ENCODE measurements at places on chromosomes 1 and 21. TPM values are rescaled to one million over a fixed set of nuclear protein-coding genes. Genes with fewer than 3 reads are reported as not detected.

- DNase-seq = no peak
Observed at GRCh38 chr1:79817031-79817560, 810.6 kb upstream of the ADGRL4 start.

DNA sequence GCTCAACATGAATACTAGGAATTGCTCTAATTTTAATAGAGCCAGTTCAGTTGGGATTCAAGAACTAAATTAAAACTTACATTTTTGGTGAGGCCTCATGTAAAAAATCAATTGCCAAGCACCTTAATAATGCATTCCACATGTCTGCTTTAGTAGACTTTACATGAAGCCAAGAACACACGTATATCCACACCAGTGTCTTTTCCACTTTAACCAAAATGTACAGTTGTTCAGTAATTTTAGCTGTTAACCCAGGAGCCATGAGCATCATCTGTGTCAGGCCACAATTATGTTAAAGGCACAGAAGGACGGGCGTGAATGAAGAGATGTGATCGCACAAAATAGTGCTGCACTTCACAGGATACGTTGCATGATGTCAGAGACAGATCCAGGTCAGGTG lies 136.7 kb downstream of the TLR5 start:
- no peak for DNase-seq

DNA sequence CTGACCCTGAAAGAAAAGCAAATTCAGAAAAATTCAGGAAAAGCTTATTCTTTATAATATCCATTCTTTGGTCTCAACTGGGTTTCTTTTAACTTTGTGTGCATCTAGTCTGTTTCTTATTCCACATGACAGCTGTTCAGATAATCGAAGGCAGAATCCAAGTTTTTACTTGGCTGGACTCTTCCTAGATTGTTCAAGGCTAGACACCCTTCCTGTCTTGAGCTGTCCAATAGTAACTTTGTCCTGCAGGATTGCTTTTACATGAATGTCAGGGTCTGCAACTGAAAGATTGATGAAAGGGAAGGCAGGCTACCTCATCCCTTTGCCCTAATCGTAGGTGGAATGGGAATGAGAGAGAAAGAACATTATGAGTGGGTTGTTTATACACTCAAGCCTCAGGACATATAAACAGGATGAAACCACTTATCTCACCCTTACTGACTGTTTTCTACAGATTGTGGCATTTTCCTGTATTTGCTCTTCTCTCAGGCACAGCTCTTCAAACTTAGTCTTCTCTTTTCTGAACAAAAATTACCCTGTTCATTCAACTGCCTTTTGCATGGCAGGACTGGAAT lies 76.9 kb downstream of the LEPR start:
- no peak for DNase-seq

GRCh38 chr1:210490781-210491180 lies 162.1 kb downstream of the HHAT start:
- DNase-seq = no peak

DNA sequence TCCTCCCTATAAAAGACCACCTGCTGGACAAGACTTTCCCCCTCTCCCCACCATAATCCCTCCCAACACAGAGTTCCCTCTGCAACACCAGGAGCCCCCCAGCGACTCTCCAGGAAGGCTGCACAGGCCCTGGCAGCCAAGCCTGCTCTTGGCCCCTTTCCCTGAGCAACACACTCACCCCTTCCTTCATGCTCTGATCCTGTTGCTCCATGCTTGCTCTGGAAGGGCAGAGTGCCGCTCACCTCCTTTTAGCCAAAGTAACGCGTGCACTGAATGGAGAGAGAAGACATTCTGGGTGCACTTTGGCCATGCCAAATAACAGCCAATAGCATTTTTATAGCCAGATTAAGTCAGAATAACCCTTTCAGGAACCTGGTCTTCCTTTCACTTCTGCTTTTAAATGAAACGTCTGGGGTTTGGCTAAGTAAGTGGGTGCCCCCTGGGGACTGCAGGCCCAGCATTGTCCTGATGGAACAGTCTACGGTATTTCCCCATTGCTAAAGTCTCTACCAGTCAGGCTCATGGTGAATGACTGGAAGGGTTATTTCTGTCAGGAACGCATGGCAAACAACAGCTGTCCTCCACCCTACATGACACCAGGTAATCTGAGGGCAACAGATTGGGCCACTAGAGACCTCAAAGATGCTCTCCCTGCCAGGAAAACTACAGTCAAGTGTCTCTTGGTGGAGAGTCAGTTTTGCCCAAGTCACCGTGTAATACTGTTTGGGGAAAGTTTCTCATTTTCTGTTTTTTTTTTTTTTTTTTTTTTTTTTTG lies at the start of gene SLC2A5:
Gene SLC2A5, minus strand, starts transcription at position 310 of the 775 bp plus-strand sequence. Its CDS starts 99 bp downstream, at position 211.
- DNase-seq = no peak

DNA sequence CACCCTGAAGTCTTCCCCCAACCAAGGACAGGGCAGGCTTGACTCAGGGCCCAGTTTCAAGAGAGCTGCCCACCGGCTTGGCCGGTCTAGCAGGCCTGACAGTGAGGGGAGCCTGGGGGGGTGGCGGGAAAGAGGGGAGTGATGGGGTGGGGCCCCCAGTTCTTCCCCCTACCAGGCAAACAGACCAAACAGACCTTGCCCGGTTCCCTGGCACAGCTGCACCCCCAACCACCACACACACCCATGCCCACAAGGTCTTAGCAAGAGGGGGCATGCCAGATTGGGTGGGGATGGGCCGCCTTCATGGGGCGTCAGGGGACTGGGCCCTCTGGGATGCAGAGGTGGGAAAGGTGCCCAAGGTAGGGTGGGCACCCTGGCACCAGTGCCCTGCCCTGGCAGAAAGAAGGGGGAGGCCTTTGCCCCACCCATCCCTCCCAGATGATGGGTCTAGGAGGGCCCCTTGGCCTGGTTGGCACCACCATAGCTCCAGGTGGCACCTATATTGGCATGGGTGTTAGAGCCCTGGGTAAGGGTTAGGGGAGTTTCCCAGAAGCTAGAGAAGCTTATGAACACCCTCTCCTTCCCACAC lies 8.9 kb downstream of the ZBTB7B start:
- no peak for DNase-seq

DNA sequence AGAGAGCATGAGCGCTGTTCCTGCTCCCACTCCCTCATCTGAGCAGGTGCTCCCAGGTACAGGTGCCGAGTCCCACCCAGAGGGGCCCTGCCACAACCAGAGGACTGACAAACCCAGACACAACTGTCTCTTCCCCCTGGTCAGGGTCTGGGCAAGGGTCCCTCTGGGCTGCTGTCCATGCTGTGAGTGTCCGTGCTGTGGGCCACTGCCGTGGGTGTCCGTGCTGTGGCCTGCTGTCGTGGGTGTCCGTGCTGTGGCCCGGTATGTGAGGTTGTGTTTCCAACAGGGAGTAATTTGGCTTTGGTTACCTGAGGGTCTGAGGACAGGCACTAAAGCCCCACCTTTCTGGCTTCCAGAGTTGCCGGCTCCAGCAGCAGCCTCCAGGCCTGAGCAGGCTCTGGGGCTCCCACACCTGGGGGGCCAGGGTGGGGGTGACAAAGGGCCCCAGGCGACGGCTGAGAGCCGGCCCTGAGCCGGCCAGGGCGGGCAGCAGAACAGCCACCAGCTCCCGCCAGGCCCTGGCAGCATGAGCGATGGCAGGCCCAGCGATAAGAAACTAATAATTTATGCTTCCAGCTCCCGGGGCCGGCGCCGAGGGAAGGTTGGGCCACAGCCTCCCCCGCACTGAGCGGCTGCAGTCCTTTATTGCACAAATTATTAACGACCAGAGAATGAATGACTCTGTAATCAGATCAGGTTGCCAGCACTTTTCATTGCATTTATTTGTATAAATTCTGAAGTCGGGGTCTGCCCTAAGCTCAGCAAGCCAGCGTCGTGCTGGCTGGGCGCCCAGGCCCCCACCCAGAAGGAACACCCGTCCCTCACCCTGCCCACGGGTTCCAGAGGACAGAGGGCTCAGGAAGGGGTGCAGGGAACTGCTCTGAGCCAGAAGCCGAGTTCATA lies 7.3 kb upstream of the SAMD11 start:
- no peak for DNase-seq

DNA sequence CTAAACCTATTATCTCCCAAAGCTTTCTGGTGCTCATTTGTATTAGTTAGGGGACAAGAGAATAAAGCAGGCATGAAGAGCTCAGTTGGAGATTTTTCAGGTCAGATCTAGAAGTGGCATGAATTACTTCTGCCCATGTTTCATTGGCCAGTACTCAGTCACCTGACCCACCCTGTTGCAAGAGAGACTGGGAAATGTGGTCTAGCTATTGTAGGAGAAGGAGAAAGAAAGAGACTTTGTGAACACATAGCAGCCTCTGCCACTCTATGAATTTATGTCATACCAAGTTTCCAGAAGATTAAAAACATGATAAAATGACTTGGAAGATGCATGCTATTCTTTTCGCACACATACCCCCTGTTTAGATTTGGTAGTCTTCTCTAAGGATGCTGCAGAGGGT lies 302.3 kb upstream of the RUNX1 start:
- no peak for DNase-seq

DNA sequence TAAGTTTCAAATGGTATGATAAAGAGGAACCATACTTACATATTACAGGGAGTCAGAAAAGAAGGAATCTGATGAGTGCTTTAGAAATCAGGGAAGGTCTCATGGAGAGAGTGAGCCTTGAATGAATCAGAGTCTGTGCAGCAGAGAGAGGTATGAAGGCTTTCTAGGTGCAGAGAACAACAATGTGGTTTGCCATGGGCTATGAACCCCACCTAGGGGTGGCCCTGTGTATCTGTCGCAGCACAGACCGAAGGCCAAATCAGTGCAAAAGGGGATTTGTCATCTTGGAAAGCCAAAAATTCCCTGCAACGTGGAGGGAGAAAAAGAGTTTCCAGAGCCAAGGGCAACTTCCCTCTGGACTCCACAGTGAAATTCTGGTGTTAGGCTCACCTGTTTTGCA lies 3.5 kb downstream of the PAPPA2 start:
- DNase-seq = no peak

DNA sequence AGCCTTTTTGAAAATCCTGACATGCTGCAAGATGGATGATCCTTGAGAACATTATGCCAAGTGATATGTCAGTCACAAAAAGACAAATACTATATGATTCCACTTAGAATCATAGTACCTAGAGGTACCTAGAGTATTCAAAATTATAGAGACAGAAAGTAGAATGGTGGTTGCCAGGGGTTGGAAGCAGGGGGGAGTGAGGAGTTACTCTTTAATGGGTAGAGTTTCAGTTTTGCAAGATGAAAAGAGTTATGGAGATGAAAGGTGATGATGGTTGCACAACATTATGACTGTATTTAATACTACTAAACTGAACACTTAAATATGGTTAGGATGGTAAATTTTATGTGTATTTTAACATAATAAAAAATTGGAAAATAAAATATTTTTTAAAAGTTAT lies 37.9 kb upstream of the PODN start:
- no peak for DNase-seq

DNA sequence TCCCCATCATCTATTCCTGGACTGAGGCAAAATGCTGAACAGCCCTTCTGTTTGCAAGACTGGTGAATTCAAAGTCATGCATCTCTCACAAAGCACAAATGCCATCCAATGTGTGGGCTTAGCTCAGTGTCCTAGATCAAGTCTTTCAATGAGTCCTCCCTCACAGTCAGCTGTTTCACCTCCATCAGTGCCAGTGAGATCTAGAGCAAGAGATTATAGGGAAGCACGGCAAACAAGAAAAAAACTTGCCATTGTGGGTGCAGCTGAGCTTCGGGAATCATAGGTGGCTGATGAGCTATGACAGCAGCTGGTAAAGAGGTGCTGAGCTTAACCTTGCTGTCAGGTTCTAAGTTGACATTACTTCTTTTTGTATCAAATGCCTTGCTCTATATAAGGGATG lies 130.2 kb downstream of the LMX1A start:
- no peak for DNase-seq

- no peak for DNase-seq
Observed at GRCh38 chr1:246476771-246477170, 30.3 kb downstream of the SMYD3 start.

- no peak for DNase-seq
Observed at GRCh38 chr1:205451202-205451601, 4.6 kb downstream of the BLACAT1 start.

DNA sequence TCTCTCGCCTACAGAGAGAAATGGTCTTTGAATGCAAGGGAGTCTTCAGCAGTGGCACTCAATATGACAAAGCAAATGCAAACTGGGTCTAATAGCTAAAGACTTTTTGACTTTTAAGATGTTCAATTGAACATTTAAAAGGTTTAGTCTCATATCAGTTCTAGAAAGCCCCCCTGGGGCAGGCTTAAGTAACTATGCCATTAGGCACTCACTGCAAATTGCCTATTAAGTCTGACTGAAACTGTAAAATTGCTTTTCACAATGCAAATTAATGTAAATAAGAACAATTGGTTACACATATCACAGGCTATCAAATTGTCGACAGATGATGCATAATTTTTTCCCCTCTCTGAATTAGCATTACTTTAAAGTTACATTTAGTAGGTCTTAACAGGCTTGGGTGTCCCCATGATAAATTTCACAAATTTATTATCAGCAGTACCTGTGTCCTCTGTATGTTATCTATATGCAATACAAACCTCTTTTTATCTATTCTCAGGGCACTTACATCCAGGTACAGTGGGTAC lies 329.1 kb downstream of the LRRIQ3 start:
- no peak for DNase-seq

DNA sequence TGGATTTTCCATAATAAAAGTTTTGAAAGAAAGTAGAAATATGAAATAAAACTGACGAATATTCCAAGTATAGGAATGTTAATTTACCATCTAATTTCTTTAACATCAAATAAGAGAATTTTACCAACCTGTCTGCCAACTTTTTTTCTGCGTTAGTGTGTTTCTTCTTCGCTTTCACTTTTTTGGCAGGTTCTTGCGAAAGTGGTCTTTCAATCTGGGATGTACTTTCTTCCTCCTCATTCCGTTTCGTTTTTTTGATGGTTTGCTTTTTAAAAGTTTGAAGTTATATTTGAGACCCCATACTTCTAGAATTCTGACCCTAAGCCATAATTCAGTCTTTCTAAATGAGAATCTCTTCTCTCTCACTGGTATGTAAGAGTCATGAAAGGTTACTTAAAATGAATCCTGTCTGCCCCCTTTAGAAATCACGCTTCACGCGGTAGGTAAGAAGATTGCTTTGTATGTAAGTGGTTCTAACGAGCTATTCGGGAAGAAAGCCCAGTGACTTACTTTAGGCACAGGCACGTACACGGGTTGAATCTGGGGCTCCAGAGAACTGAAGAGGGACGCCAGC lies 580 bp downstream of the RBM34 start:
- no peak for DNase-seq

DNA sequence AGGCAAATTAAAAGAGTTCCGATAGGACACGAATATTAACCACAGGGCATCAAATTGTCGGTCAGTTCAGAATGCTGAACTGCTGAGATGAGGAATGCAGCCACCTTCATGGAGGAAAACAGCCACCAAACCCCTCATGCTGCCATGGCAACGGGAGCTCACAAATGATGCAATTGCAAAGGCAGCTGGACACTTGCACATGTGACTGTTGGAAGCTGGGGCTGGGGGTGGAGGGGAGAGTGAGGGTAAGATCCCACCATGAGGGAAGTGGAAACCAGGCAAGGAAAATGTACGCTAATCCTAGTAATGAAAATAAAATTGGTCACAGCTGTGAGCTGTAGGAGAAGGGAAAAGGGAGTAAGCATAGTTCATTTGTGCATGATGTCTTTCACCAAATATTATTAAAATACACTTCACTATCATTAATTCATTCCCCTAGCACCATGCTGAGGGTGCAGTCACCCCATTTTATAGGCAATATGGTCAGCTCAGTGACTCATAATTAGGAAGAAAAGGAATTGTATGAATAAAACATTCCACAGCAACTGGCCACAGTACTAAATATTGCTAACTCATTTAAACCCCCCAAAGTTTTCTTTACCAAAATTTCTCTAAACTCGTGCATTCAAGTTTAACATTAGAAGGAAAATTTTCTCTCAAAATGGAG lies 15.3 kb downstream of the BECN2 start:
- no peak for DNase-seq

The PTPRU gene
- 33.1 TPM for total RNA-seq

The KRTAP19-1 gene
- not detected for total RNA-seq

The COL8A2 gene
- total RNA-seq = 11.1 TPM

The S100A10 gene
- total RNA-seq = 70.4 TPM

Measured in breast epithelium (tissue), 4 donors.